ENCODE measurements at places on chromosomes 16 and 17. TPM values are rescaled to one million over a fixed set of nuclear protein-coding genes. Genes with fewer than 3 reads are reported as not detected.

DNA sequence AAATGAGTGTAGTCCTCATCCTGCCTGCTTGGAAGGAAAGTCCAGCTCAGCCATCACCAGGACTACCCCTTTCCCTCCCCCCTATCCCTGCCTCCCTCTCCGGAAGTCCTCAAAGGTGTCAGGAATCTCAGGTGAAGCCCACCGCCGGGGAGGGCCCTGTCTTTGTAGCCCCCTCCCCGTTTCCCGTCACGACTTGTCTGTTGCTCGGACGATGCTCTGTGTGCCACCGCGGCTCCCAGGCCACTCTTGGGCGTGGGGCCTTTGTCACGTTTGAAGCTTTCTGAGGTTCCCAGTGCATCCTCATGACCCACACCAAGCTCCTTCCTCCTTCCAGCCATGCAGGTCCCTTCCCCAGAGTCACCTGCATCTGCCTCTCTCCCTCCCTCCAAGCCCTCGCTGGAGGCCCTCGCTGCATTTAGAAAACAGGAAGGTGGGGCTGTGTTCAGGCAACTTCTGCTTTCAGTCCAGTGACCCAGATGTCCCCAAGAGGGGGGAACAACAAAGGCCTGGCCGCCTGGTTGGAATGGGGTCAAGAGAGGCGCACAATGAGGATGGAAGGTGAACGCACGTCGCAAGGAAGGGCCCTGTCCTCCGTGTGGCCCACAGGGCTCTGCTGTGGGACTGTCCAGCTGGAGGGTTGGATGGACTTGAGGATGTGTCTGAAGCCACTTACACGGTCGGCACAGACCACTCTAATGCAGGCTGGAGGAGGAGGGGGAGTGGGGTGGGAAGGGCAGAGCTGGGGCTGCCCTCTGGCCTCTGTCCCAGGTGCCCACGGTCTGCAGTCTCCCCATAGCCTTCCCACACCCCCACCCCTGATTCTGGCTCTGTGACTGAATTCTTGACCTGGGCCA, 59.9 kb downstream of the OR1D5 start:
- ATAC-seq, result no peak

GRCh38 chr16:81651758-81652718, 127.1 kb upstream of the PLCG2 start:
- ATAC-seq, result no peak

DNA sequence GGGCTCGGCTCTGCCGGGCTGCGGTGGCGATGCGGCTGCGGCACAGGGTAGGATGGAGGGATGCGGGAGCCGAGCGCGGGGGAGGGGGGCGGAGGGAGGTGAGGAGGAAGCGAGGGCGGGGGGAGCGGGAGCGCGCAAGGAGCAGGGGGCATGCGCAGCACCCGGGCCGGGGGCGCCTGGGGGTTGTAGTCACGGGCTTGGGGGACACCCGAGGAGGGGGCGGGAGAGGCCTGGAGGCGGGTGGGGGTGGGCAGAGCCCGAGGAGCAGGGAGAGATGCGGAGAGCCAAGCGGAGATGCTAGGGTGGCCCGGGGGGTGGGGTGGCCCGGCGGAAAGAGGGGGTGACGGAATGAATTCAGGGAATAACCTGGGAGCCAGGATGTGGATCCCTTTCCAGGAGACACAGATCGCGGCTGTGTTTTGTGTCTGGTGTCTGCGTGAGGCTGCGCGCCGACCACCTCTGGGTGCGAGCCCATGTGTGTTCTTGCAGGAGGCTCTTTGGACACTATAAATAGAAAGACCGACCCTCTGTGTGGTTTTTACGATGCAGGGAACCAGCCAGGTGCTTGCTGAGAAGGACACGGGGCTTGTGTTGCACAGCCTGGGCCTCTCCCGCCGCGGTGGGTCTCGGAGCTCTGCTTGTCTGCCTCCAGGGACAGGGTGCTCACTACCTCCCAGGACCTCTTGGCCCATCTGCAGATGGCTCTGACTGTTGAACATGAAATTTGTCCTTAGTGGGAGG, at the start of gene STX1B:
TSS of gene STX1B (minus strand) at position 54 of the 741 bp plus-strand sequence. CDS start 242 bp downstream, outside the sequence.
- peak; percentile 35 for ATAC-seq

DNA sequence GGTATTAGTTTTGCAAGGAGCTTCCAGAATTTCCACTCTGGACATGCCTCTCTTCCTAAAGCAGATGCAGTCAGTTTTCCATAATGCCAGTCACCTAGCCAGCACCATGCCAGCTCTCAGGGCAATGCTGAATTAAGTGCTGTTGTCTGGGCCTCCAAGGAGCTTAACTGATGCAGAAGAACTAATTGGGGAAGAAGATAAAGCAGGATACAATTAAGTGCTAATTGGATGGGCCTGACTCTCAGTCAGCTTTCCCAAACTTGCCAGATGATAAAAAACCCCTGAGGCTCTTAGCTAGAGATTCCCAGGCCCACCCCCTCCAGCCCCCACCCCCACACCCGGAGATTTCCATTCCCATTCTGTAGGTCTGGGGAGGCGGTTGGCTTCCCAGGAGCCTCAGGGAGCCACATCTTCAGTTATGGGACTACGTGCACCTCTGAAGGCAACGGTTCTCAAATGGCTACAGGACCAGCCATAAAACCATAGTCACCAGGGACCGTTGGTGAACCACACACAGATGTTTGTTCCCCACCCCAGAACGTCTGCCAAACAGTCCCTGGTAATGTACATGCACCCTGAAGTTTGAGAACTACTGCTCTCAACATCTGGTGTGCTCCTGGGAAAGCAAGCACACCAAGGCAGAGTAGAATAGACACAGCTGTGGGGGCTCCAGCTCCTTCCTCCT, 499.1 kb upstream of the CDH5 start:
- no peak for ATAC-seq

Gene MRC2
- 21.0 TPM for total RNA-seq

DNA sequence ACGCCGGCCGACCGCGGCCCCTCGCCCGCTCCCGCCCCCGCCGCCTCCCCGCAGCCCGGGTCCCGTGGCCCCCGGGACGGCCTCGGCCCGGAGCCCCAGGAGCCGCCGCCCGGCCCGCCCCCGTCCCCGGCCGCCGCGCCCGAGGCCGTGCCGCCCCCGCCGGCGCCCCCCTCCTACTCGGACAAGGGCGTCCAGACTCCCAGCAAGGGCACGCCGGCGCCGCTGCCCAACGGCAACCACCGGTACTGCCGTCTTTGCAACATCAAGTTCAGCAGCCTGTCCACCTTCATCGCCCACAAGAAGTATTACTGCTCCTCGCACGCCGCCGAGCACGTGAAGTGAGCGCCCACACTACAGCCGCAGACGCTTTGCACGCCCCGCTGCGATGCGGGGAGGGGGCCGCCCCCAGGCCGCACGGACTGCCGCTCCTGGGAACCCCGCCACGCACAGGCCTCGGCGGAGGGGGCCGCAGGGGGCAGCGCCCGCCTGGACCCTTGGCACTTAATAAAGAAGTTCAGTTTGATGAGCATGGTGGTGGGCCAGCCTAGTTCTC, 35.5 kb upstream of the ZC3H18 start:
- peak; percentile 20 for ATAC-seq

Gene PPY
- 1.9 TPM for total RNA-seq
